GM12865 (cell line): ENCODE measurements at places on chromosomes 16 and 17.

DNA sequence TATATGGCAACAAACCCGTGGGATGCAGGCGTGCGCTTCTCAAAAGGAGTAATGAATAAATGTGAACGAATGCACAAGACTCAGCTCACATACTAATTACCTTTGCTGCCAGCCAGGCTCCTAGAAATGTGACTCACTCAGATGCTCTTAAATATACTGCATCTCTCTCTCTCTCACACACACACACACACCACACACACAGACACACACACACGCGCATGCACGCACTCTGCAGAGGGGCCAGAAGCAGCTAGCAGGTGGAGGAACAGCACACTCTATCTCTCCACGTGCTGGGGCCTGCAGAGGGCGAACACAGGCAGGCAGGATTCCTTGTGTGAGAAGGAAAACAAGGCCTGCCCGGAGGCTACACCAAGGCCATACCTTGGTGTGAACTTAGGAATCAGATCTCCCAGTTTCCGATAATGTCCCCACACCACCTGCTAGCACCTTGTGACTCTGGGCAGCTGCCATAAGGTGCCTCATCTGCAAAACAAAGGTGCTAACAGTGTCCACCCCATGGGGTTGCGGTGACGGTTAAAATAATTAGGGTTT is 5.3 kb downstream of the GPRC5B start:
- DNase-seq, result no peak

- no peak for DNase-seq
These were observed 14.3 kb upstream of the DNASE1 start for GRCh38 chr16:3640207-3640606.

DNA sequence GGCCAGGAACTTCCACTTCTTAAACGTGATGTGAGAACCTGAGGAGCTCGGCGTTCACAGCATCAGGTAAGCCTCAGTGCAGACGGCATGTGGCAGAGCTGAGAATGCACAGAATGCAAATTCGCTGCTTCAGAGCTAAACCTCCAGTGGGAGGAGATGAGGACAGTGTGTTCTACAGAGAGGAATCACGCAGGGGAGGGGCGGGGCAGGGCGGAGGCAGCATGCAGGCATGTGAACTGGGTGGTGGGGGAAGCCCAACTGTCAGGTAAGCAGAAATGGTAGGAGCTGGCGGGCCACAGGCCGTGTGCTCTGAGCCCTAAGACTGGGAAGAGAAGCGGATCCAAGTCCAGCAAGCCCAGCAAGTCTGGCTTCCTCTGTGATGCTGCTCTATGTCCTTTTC is 94.7 kb downstream of the ZNF778 start:
- no peak for DNase-seq

DNA sequence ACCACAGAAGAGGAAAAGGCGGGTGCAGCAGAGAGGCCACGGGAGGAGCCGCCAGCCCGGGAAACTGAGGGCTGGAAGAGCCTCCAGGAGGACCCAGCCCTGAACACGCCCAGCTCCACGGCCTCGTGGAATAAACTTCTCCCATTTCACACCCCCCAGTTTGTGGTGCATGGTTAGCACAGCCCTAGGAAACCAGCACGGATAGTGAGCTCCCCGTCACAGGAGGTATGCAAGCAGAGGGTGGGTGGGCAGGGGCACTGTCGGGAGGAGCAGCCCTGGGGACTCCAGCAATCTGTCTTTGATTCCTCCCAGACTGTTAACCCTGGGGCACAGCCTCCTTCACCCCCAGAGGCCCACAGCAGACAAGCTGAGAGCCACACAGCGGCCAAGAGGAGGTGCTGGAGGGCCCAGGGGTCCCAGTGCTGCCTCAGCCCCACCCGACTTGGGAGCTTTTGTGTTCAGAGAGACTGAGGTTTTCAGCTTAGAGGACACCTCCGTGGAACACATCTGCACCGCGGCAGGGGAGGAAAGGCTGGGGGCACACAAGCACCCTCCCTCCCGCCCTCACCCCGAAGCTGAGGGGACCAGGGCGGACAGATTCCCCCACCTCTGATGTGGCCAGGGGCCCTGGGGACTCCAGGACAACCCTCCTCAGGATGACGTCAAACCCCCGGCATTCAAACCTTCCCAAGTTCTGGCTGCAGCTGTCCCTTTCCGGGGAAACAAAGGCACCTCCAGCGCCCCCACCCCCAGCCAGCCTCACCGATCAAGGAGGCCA is 1.7 kb upstream of the IL17C start:
- no peak for DNase-seq

GRCh38 chr16:68718590-68718989 is 18.5 kb upstream of the CDH1 start:
- no peak for DNase-seq

- DNase-seq, result peak; percentile 29
These were observed 412 bp downstream of the EPN2 start for GRCh38 chr17:19237389-19238166.

DNA sequence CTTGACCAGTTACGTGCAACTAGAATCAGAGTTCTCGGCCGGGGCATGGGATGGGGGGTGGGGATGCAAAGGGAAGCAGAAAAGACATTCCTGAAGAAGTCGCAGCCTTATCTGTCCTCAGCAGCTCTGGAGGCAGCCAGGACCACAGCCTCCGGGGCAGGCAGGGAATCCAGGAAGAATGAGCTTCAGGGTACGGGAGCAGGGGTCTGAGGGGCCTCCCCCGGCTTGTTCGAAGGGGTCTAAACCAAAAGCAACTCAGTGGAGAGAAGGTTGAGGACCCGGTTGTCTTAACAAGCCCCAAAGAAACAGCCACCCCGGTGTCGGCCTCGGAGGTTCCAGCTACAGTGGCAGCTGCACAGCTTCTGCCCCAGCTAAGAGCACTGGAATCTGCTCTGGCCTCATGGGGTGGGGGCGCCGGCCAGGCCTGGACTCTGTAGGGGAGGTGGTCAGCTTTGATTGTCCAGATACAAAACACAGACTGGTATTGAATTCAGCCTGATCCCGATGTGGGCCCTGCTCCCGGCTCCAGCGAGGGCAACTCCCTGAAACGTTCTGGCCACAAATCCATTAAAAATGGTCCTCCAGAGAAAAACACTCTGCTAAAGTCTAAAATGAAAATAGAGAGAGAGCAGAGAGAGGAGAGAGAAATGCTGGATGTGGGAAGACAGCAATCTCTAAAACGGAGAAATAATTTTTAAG is 7.7 kb downstream of the HOXB4 start:
- DNase-seq, result no peak
